NCI-H446 (cell line): ENCODE measurements at places on chromosomes 1 and 21.
A peak's percentile ranks its signal among the peaks of the same experiment; 100 is the strongest.

GRCh38 chr1:203990118-203990517 lies 82.8 kb upstream of the SOX13 start:
- no peak for DNase-seq

- peak; percentile 24 for DNase-seq
These were observed 173.3 kb upstream of the FOXD3 start for GRCh38 chr1:63148825-63149645.

DNA sequence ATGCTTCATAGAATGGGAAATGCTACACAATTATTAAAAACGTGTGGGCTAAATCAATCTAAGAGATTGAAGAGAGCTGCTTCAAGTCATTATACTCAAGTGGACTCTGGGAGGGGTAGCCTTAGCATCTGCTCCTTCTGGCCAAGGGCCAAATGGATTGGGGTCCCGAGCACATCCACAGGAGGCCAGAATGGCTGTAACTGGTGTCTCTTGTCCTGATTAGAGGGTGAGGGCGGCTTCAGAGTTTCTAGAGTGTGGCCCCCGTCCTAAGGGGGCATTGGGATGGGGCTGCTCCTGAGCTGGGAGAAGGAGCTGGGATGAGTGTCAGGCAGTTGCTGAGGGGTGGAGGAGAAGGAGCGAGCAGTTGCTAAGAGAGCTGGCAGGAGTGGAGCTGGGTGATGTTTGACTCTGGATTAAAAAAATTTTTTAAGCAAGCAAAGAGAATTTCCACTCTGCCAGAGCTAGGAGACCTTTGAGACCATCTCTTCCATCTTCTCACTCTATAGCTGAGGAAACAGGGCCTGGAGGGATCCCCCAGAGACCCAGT lies 71.3 kb upstream of the TLR5 start:
- DNase-seq, result peak; percentile 24

DNA sequence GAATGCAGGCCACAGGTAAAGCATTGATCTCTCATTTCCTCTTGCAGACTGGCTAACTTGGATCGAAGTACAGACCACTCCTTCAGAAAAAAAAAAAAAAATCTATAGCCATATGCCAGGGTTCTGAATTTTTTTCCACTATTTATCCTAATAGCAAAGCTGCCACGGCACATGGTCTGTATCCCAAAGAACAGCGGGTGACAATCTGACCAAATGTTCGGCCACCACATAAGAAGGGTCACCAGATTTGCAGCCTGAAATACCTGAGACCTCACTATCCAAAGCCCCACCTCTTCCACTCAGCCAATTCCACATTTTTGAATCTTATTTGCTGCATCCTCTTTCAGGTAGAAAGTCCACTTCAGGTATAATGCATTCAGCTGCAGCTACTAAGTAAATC lies 55.6 kb upstream of the RGS7 start:
- no peak for DNase-seq

- no peak for DNase-seq
These were observed 23.6 kb downstream of the SLC37A1 start for GRCh38 chr21:42537106-42537742.

- no peak for DNase-seq
These were observed 4.2 kb downstream of the PLA2G2F start for GRCh38 chr1:20143318-20143717.

DNA sequence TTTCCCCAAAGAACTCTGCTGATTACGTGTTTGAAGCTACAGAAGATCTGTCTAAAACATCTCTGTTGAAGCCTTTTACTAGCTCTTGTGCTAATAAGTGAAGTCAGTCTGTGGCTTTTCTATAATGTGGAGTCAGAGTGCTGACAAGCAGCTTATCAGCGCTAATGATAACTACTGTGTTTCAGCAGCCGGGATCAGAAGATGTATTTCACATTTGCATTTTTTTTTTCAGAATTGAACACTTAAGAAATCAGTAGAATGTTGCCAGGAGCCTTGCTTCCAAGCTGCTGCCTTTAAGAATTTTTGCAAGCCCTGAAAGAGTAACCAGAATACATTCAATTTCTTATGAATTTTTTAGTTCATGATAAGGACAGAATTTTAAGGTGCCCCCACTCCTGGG lies 519.4 kb upstream of the NR5A2 start:
- DNase-seq, result no peak
